ENCODE measurements at places on chromosomes 5 and 9. TPM values are rescaled to one million over a fixed set of nuclear protein-coding genes. Genes with fewer than 3 reads are reported as not detected.
A peak's percentile ranks its signal among the peaks of the same experiment; 100 is the strongest.

GRCh38 chr5:127647361-127647958 lies 1.4 kb upstream of the CTXN3 start:
- no peak for DNase-seq

DNA sequence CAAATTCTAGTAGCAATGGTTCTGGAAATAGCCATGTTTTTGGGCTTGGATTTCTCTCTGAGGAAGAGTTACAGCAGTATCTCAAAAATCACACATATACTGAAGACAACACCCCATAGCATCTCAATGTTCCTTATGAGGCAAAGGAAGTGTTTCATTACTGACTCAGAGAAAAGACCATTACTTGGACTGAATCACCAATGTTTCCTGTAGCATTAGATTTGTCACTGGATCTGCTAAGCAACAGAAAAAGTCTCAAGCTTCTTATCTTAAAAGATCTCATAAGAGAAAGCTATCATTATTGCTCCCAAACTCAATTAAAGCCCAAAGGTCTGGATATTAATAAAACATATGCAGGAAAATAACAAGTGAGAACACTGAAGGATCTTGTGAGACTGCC lies 272.4 kb downstream of the ADAMTS6 start:
- no peak for DNase-seq

The CDC20B gene
- not detected for total RNA-seq

- no peak for DNase-seq
Measured at GRCh38 chr9:78396087-78396486, 99.2 kb downstream of the PSAT1 start.

The PCDHA12 gene
- not detected for total RNA-seq

The IL4 gene
- total RNA-seq, result not detected

- DNase-seq, result no peak
Measured at GRCh38 chr5:119016125-119016774, 27.9 kb upstream of the DTWD2 start.

- DNase-seq, result no peak
Measured at GRCh38 chr9:64128572-64128971, 1156.4 kb downstream of the FOXD4L5 start.

- no peak for DNase-seq
Measured at GRCh38 chr5:97923997-97924396, 741.0 kb upstream of the RIOK2 start.

DNA sequence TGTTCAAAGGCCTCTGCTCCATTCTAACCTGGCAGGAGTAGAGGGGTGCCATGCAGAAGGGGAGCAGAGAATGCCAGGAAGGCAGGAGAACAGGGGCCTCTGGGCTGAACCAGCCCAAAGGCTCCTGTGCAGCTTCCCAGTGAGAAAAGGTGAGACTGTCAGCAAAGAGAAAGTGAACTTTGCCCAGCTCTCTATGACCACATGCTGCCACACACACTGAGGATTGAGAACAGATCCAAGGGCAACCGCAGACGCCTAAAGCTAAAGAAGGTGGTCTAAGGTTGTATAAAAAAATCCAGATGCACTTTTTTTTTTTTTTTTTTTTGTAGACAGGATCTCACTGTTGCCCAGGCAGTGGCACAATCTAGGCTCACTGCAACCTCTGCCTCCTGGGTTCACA lies 51.4 kb downstream of the ALDH7A1 start:
- no peak for DNase-seq

The SV2C gene
- total RNA-seq, result not detected

- no peak for DNase-seq
Measured at GRCh38 chr5:114191441-114191840, 170.4 kb upstream of the KCNN2 start.

DNA sequence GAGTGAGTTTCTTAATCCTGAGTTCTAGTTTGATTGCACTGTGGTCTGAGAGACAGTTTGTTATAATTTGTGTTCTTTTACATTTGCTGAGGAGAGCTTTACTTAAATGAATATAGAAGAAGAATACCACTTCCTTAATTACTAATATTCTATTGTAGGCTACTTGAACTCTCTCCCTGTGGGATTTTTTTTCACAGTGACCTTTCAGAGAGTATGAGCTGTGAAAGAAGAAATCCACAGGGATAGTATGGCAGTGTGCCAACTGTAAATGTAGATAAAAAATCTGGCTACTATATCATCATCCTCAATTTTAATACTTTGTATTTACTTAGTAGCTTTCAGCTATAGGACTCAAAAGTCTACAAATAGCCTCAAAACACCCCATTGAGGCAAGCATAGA lies 67.3 kb downstream of the COMMD10 start:
- peak; percentile 18 for DNase-seq

Measured in stomach (tissue), 19 donors.